Vagina (tissue), 2 donors: ENCODE measurements at places on chromosomes 13 and 19.
A peak's percentile ranks its signal among the peaks of the same experiment; 100 is the strongest.

DNA sequence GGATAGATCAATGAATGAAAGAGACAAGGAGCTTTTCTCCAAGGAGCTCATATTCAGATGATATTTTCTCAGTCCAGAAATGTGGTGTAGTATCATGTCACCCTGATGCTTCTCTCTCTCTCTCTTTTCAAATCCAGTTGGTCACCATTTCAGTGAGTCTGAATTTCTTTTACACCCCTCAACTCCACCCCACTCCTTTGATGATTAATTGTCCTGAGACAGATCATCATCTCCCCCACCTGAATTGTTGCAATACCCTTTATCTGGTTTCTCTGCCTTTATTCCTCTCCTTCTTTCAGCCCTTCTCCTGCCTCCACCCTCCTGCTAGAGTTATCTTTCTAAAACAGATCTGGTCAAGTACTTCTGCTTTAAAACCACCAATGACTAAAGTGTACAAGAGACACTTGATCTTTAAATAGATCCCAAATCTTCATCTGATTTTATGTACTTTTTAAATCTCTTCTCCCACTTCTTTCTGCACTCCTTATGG is 299.8 kb downstream of the KLF5 start:
- H3K27ac ChIP-seq = no peak overlapping the region
- no peaks in the 10 kb centered on the region for H3K36me3 ChIP-seq
- H3K4me3 ChIP-seq = no peak overlapping the region
- no peaks in the 10 kb centered on the region for H3K27me3 ChIP-seq
- no peaks in the 10 kb centered on the region for H3K4me1 ChIP-seq

DNA sequence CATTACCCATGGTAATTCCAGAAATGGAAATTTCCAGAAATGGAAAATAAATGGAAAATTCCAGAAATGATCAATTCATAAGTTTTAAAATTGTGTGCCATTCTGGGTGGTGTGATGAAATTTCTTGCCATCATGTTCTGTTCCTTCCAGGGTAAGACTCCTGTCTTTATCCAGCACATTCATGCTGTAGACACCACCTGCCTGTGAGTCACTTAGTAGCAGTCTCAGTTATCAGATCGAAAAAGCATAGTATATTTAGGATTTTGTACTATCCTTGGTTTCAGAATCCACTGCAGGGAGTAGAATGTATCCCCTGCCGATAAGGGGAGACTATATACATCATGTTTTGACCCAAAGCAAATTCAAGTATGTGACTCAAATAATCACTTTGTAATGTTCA is 26.7 kb upstream of the CSNK1A1L start:
- H3K4me3 ChIP-seq = no peak overlapping the region
- no peaks in the 10 kb centered on the region for H3K27me3 ChIP-seq
- H3K36me3 ChIP-seq = no peaks in the 10 kb centered on the region
- H3K4me1 ChIP-seq = peaks cover 16% of the 10 kb centered on the region
- no peak for DNase-seq

- DNase-seq = no peak
- no peaks in the 10 kb centered on the region for H3K36me3 ChIP-seq
- no peak overlapping the region for H3K27ac ChIP-seq
- no peaks in the 10 kb centered on the region for H3K4me1 ChIP-seq
Measured at GRCh38 chr13:99733346-99733745, 232.1 kb downstream of the TM9SF2 start.

DNA sequence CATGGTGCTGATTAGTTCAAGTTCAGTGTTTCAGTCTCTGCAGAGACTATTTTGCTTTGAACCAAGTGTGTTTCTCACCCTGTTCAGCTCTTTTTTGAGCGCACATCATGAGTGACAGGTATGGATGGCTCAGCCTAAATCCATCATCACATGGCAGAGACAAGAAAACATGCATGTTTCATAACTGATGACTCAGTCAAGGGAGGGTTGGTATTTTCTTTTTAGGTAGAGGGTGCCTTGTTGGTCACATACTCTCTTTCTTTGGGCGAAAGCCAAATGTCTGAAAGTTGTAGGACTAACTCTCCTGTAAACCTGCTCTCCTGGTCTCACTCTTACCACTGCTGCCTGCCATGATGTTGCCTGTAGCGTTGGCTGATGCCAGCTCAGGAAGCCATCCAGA is 48.1 kb upstream of the RAP2A start:
- H3K4me3 ChIP-seq = no peak overlapping the region
- no peaks in the 10 kb centered on the region for H3K4me1 ChIP-seq

DNA sequence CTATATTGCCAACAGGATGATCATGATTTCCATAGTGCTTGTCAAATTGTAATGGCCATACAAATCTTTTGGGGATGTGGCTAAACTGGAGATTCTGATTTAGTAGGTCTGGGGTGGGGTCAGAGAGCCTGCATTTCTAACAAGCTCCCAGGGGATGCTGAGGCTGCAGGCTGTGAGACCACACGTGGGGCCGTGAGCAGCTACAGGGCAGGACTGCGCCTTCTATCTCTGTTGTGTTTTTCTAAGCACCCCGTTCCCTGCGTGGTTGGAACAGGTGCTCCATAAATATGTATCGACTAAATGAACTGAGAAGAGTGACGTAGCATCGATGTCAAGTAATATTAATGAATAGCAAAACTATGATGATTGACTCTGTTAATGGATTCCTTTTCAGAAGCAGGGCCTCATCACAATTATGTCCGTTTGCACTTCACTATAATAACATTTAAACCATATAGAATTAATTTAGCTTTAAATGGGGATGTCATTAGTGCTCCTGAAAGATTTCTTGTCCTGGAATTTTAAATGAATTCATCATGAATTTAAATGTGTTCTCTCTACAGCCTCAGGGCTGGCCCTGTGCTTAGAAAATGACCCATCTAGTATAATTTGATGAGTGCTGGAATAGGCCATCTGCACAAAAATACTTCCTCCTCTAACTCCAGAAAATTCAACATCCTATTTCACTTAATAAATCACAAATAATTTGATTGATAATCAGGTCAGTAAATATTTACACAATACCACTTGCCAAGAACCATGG is 51.7 kb upstream of the SIAH3 start:
- no peaks in the 10 kb centered on the region for H3K36me3 ChIP-seq
- H3K4me3 ChIP-seq = no peak overlapping the region
- H3K27me3 ChIP-seq = no peaks in the 10 kb centered on the region
- no peak overlapping the region for H3K27ac ChIP-seq
- no peak for DNase-seq
- no peaks in the 10 kb centered on the region for H3K4me1 ChIP-seq

- no peak for DNase-seq
- H3K27me3 ChIP-seq = no peaks in the 10 kb centered on the region
- H3K4me3 ChIP-seq = no peak overlapping the region
- H3K4me1 ChIP-seq = peaks cover 9% of the 10 kb centered on the region
- H3K36me3 ChIP-seq = no peaks in the 10 kb centered on the region
Measured at GRCh38 chr19:2690856-2691255, 11.6 kb downstream of the GNG7 start.

DNA sequence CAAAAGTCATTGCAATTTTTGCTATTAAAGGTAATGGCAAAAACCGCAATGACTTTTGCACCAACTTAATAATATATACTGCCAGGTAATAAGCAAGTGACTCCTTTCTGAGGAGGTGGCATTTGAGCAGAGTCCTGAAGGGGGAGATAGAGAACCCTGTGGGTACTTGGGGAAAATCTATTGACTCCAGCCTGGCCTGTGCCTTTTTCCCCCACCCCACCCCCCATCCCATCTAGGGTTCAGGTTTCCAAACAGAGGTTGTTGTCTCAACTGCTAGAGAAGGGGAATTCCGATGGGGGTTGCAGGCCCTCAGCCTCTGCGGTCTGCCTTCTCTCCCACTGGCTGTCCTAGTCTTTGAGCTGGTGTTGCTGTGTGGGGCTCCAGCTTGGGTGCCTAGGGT is 11.5 kb downstream of the S1PR2 start:
- no peaks in the 10 kb centered on the region for H3K36me3 ChIP-seq
- no peak overlapping the region for H3K27ac ChIP-seq
- H3K27me3 ChIP-seq = no peaks in the 10 kb centered on the region
- H3K4me1 ChIP-seq = peaks cover 11% of the 10 kb centered on the region
- no peak overlapping the region for H3K4me3 ChIP-seq
- no peak for DNase-seq

DNA sequence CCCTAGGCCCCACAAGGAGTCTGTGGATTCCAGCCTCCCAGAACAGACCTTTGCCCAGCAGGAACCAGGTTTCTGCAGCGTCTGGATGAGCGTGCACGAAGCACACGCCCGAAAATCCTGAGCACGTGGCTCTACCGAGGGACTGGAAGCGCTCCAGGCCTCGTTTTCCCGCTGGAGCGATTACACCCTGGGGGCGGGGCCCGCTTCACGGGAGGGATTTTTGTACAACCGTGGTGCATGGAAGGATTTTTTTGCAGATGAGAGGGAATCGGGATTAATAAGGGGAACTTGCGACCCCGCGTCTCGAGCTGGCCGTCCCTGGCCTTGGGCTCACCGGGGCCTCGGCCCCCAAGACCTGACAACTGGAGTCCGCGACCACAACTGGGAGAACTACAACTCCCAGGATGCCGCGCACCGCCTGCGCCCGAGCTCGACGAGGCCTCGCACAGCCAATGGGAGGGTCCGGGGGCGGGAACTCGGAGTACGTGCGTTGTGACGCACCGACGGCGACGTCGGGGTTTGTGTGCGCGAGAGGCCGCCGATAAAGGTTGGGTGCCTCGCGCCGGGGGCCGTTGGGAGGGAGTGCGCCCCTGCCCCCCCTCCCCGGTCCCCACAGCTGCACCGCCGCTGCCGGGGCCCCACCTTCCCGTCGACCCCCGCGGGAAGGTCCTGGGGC is at the start of gene ZNF628:
Gene ZNF628 (plus strand): TSS at position 518 of the 676 bp plus-strand sequence. CDS start 3,294 bp downstream, outside the sequence.
- H3K27ac ChIP-seq = peak within 1 kb of the TSS; percentile 98
- no peaks in the 10 kb centered on the region for H3K27me3 ChIP-seq
- DNase-seq = no peak
